ENCODE measurements at places on chromosomes 5 and 9.

DNA sequence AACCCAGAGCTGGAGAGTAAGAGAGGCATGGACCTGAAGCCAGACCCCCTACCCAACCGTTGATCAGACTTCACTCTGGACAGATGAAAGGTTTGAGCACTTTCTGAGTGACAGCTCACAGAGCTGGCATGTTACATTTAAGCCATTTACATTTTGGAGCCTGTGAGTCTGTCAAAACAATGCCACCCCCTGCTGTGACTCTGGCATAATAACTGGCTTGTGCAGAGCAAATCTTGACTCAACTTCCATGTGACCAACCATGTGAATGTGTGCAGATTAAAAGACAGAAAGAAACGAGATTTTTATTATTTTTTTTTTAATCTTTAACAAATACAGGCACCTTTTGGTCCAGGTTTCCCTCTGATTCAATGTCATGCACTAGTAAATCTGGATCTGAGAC is 48.5 kb downstream of the MFAP3 start:
- DNase-seq, result peak; percentile 28

GRCh38 chr9:90870621-90871326 is 69.2 kb downstream of the SYK start:
- peak; percentile 67 for DNase-seq

DNA sequence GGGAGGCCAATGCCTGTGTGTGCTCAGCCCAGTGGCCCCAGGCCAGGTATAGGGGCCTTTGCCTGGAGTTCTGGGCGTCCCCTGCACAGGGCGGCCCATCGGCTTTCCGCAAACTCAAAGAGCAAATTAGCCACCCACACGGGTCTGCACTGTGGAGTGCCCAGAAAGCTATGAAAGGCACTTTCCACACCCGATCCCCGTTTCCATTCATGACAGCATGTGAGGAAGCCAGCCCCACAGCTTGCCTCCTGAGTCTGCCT is 5.2 kb downstream of the DBH start:
- DNase-seq, result no peak

- no peak for DNase-seq
Measured at GRCh38 chr5:83029912-83030311, 47.3 kb downstream of the TMEM167A start.

GRCh38 chr9:133875131-133875530 is 117.0 kb downstream of the VAV2 start:
- DNase-seq, result no peak

All from RKO (cell line).